ENCODE measurements at places on chromosomes 6 and 20.

- no peak for DNase-seq
Measured at GRCh38 chr6:24079076-24079475, 46.9 kb upstream of the NRSN1 start.

GRCh38 chr20:62752671-62753501 is 43.4 kb upstream of the MRGBP start:
- DNase-seq: no peak

DNA sequence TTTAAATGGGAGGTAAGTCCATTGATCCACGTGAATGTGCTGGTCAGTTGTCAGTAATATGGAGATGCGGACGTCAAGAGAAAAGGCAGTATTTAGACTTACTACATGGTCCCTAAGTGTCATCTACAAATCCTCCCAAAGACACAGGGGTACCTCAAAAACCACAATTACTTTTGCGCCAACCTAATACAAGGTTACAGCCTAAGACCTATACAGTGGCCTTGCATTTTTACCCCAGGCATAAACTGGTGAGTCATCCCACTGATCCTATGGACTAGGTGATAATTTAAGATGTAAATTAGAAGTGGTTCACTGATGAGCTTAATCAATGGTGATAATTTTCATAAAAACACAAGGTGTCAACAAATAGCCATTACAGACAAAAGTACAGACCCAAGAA is 141.0 kb downstream of the NFATC2 start:
- no peak for DNase-seq

GRCh38 chr6:36769676-36770499 is 69.4 kb downstream of the CPNE5 start:
- no peak for DNase-seq

- peak; percentile 64 for DNase-seq
Measured at GRCh38 chr20:47220161-47220582, 136.3 kb downstream of the ZMYND8 start.

DNA sequence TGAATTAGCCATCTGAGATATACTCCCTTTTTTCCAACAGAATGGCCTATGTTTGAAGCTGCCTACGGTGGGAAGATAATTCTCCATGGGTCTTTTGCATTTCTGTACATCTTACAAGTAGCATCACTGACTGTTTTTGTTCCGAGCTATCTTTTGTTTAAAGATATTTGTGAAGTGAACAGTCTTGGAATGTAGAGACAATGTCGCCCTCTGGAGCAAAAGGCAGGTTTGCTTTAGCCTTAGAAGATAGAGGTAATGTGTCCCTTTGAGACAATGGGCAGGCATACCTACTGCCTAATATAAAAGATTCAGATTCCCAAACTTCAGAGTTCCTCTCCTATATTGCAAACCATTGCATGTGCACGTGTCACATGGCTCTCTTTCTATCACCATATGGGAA is 347.8 kb upstream of the CNR1 start:
- DNase-seq: no peak

DNA sequence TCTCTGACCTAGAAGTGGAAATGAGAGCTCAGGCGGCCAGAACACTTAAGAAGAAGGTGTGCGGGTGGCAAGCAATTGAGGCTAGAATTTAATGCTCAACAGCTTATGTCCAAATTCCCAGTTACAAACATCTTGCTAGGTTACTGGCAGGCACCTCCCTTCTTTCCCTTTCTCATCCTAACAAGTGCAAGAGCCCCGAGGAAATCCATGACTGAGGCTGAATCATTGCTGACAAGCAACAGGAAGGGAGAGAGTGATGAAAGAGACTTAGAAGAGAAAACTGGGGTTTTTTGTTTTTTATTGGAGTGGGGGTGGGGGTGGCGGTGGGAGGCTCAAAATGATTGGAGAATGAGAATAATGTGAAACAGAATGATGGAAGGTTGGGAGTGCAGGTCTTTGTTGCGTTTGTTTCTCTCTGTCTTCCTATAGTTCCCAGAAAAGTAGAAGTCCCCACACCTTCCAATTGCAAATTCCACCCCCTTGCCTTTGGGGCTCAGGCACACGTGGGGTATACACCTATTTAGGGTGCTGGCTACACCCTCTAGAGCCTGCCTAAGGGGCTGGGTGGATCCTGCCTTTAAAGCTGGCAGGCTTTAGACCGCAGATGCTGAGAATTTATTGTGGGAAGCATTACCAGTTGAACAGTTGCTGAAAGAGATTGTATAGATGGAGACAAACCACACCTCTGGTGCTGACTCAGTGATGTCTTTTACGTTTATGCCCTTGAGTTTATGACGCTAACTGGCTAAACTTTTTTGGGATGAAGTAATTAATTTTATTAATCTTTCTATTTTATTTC is 1.4 kb downstream of the FAM83B start:
- DNase-seq: no peak

DNA sequence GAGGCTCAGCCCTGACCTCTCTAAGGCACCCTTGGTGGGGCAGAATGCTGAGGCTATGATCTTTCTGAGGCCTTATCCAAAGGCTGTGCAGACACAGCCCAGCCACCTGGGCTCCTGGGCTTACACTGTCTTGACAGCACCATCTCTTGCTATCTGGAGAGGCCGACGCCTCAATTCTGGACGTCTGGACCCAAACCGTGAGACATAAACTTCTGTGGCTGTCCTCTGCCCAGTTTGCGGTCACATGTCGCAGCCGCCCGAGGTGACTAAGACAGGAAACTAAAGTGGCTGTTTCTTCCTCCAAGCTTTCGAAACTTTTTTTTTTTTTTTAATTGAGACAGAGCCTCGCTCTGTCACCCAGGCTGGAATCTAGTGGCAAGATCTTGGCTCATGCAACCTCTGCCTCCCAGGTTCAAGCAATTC is 49.3 kb downstream of the PRR18 start:
- DNase-seq: peak; percentile 44

DNA sequence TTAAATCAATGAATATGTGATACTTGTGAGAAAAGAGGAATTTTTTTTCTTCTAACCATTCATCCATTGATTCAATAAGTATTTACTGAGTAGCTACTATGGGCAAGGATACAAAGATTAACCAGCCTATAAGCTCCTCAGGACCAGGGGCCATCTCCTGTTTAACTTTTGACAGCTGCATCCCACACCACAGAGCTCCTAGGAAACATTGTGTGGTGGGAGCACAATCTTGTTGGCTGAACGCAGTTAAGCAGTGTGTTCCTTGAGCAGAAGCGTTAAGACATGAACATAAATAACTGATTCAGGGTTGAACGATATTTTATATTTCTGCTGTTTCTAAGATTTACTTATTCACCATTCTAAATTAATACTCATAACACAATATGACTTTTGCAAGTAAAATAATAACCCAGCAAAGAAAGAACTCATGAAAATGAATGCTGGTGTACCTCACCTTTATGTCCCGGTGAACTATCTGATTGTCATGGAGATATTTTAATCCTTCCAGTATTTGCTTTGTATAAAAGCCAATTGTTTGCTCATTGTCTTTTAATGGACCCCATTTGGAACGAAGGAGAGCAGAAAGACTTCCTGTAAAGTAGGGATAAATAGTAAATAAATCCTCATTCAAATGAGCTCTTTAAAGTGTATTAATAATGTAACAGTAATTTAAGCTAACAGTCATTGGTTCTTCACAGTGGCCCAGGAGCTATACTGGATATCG is 62.6 kb upstream of the MAP7 start:
- DNase-seq: no peak

GRCh38 chr20:21920211-21920610 is 214.7 kb downstream of the PAX1 start:
- no peak for DNase-seq

DNA sequence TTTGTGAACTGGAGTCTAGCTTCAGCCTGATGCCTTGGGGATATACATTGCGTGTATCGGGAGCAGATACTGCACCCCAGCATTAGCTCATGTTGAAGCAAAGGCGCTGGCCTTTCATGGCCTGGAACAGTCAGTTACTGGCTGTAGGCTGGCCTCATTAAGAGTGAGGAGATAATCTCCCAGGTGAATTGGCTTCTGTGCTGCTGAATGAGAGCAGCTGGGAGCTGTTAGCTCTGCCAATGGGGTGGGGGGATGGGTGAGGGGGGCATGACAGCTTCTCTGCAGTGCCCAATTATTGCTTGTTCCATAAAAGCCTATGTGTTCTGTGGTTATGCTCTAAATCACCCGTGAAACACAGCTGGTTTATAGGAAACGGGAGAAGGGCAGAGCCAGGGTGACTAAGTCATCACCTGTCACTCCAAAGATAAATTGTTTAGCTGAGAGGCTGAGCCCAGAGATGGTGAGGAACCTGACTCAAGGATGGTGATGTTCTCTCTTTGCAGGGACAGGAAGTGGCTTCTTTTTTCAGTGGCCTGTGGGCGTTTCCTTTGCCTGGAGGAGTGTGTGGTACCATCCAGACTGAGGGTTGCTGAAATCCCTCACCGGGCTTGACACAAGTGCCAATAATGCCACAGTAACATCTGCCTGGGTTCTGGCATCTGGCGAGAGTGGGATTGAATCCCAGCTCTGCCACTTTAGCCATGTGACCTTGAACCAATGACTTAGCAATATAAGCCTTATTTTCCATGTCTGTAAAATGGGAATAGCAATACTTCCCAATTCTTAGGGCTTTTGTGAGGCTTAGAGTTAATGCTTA is 170.8 kb downstream of the BCAS1 start:
- DNase-seq: peak; percentile 62

Data from stimulated activated CD4-positive, alpha-beta T cell treated with anti-CD3 and anti-CD28 coated beads, Interleukin-4, amount 100 ng/mL, for 1 hour (primary cell).